Brain pericyte (primary cell): ENCODE measurements at places on chromosomes 11 and 22.

- no peak for DNase-seq
Observed at GRCh38 chr11:36376888-36377758, 81.0 kb downstream of the PRR5L start.

- no peak for DNase-seq
Observed at GRCh38 chr11:133382131-133382812, 150.0 kb downstream of the OPCML start.

GRCh38 chr22:37299969-37300509 lies 17.7 kb downstream of the CYTH4 start:
- no peak for DNase-seq

DNA sequence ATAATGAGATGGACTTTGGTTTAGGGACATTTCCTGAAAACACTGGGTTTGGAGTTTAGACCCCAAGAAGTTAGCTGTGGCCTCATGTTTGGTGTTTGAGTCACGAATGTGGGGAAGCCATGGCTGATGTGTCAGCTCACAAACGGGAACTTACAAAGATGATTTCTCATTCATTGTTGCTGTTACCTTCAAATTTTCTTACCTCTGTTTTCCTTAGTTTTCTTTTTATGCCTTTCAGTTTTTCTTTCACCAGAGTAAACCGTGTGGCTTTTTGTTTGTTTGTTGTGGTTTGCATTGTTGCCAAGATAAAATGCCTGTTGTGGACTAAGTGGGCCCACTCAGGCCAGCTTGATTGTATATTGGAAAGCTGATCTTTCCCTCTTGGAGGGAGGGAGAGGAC lies 89.1 kb downstream of the SWAP70 start:
- no peak for DNase-seq

DNA sequence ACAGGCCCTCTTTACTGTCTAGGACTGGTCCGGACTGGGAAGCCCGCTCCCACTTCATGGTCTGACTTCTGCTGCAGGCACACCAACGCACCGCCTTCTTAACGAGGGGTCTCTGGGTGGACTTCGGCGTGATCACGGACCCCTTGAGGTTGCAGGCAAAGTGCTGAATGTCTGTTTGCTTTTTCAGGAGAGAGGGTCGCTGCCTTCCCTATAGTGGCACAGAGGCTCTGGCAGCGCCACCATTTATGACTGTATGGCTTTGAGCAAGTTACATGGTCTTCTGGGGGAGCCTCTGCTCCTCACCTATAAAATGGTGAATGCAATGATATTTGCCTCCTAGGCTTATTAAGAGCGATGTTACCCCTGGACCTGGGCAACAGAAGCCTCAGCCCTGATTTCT lies 1.4 kb upstream of the SCN4B start:
- DNase-seq, result no peak
